ENCODE measurements at places on chromosomes 16 and 17. TPM values are rescaled to one million over a fixed set of nuclear protein-coding genes. Genes with fewer than 3 reads are reported as not detected.
A peak's percentile ranks its signal among the peaks of the same experiment; 100 is the strongest.

CLEC16A gene
- 22.1 TPM for total RNA-seq

PITPNM3 gene
- 7.2 TPM for total RNA-seq

ALOX15 gene
- 0.31 TPM for total RNA-seq

DNA sequence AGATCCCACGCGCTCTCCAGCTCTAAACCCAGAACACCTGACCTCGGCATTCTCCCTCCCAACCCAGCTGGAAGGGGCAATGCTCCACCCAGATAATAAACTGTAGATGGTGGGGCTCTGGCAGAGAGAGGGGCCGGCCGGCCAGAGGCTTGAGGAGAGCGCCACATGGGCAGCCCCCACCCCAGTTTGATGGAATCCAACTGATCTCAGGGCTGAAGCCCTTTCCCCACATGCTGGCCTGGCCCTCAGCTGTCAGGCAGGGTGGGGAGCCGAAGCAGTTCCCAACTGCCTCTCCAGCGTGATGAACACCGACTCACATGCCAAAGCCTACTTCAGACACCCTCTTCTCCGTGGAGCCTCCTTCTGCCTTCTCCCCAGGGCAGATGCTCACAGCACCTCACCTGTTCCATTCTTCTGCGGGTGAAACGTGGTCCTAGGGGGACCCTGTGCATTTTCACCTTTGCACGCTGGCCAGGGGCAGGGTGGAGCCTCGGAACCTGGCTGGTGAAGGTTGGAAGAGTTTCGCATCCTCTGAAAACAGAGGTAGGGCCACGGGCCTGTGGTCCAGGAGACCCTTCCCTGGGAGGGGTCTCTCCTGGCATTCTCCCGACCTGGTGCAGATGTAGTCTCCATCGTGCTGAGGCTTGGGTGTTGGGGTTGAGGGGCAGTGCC is 65.7 kb upstream of the ZNF469 start:
- peak; percentile 31 for DNase-seq

DNA sequence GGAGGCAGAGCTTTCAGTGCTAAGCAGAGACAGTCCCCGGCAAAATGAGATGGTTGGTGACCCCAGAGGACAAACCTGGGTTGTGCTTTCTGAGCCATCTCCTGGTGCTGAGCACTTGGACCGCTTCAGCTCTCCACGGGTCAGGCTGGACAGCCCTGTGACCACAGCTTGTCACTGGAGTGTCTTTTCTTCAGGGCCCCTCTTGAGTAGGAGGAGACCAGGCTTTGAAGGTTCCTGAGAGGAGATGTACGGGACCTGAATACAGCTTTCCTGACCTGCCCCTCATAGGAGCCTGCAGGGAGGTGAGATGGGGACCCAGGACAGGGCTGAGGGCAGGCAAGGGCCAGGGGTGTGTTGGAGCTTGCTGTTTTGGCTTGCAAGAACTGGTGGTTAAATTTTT is 17.8 kb upstream of the ADGRG1 start:
- DNase-seq, result no peak

DNA sequence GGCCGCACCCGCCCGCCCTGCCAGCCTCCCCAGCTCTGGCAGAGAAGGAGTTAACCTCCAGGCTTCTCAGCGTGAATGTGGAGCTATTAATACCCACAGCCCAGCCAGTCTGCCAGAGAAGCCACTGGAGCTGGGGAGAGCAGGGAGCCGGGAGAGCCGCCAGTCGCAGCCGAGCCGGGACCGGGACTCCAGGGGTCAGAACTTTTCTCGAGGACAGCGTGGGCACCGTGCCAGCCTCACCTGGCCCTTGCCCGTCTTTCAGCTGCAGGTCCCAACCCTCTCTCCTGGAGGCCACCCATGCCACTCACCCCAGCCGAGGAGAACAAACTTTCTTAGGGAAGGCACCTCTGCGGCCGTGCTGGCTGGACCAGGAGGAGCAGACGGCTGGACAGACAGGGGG is 33.8 kb upstream of the SBK1 start:
- DNase-seq, result peak; percentile 71

GRCh38 chr16:10180771-10181163 is 1.5 kb downstream of the GRIN2A start:
- peak; percentile 54 for DNase-seq

GRCh38 chr16:67474551-67475455 is 6.2 kb downstream of the ATP6V0D1 start:
- DNase-seq, result no peak

GRCh38 chr16:8611886-8612600 is 9.5 kb upstream of the METTL22 start:
- no peak for DNase-seq

DNA sequence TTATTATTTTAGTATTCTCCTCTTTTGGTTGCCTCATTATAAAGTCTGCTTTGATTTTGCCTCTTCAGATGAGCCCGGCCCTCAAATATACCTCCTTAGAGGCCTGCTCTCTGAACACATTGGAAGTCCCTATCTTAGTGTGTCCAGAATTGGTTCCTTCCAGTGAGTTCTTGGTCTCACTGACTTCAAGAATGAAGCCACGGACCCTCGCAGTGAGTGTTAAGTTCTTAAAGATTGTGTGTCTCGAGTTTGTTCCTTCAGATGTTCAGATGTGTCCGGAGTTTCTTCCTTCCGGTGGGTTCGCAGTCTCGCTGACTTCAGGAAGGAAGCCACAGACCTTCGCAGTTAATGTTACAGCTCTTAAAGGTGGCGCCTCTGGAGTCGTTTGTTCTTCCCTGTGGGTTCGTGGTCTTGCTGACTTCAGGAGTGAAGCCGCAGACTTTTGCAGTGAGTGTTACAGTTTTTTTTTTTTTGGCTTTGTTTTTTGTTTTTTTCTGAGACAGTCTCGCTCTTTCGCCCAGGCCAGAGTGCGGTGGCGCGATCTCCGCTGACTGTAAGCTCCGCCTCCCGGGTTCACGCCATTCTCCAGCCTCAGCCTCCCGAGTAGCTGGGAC is 45.8 kb upstream of the NOS2 start:
- DNase-seq, result no peak

DNA sequence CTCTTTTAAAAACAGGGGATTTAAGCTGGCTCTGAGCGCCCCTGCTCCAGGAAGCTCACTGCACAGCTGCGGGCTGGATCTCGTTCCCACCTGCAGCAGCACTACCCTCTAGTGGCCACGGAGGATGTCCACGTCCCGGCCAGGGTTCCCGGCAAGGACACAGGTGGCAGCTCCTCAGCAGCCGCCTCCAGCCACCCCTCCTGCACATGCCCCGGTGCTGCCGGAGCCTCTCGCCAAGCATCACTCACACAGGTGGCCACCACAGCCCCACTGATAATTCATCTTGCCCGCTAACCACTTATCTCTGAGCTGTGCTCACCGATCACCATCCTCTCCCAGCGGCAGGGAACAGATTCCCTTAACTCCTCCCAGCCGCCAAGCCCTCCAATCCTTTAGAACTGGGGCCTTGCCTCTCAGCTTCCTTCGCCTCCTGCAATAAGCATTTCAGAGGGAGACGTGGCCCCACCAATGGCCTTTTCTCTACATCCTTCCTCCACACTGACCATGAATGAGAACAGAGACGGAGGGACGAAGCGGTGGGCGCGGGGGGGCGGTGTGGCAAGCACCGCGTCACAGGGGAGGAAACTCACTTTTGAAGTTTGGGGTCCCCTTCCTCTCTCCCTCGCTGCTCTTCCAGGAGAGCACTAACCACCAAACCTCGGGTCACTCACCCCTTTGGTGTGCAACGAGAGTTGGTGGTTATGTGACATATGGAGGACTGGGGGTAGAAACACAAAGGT is 222.1 kb downstream of the RBFOX3 start:
- peak; percentile 81 for DNase-seq

DNA sequence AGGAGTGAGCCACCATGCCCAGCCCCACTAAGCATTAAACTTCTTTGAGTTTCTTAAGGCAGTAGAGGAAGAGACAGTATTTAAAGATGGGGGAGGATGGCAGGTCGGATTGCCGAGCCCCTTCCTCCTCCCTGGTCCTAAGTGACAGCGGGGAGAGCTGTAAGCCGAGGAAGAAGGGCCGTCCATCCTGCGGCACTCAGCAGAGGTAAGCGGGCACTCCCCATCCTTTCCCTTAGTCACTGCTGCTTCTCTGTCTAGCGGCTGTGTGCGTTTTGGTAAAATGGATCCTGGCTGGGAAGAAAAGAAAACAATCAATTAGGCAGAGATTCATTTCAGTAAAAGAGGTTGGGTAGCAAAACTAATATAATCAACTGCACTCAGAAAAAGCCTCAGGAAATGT is 13.9 kb downstream of the DNAAF1 start:
- DNase-seq, result no peak

DNA sequence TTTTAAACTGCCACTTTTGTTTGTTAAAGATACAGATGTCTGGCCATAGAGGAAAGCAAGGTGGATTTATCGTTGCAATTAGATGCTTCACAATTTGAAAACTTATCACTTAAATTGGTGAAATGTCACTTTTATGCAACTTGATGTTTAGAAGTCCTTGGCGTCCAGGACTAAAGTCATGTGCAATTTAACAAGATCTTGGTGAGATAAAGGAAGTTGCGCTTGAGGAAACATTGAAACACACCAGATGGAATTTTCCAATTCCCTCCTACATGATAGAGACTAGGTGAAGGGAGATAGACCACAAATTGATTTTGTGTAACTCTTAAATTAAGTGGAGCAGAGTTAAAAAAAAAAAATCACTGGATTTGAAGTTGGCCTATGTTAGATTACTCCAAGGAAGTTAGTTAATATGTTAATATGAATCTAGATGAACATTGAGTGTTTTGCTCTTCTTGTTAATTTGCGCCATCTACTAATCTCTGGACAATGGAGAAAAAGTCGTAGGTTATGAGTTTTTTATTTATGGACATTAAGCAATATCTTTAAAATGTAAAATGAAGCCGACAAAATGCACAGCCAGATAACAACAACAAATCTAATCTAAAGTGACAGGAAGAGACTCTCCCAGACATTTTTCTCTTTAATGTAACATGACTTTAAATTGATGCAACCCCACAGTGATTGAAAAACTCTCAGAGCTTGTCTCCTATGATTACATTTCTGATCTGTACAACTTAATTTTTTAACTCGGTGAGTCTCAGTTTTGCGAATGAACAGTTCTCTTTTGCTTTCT is 119.6 kb downstream of the WWOX start:
- DNase-seq, result no peak

GRCh38 chr17:8966926-8967325 is 1.4 kb upstream of the PIK3R5 start:
- no peak for DNase-seq

DNA sequence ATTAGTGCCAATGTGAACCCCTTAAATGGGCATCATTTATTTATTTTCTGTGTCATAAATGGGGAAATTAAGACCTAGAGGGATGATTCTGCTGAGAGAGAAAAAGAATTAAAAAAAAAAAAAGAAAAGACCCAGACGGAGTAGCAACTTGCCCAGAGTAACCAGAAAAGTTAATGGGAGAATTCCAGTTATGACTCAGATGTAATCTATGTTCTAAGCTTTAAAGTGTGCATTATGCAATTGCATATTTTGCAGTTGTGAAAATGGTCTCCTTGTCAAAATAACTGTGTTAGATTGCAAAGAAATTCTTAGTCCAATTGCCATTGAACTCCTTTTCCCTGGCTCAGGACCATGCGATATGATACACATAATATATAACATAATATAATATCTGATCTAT is 38.6 kb upstream of the TBX2 start:
- no peak for DNase-seq
